ENCODE measurements at places on chromosomes 13 and 19.
A peak's percentile ranks its signal among the peaks of the same experiment; 100 is the strongest.

DNA sequence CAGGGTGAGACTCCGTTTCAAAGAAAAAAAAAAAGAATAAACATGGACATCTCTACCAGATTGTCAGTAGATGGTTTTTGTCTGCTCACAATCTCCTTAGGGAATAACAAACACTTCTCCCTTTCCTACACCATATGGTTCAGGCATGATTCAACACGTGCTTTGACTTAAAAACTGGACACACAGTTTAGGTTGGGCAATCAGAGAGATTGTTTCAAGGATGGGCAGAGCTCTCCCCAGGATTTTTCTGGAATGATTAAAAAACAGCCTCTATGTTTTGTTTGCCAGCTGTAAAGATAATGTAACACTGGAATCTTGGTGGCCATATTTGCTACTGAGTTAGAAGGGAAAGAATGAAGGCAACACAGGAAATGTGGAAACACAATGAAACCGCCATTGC lies 150.1 kb upstream of the TSC22D1 start:
- H3K4me1 ChIP-seq: no peaks in the 10 kb centered on the region
- H3K36me3 ChIP-seq: no peaks in the 10 kb centered on the region

DNA sequence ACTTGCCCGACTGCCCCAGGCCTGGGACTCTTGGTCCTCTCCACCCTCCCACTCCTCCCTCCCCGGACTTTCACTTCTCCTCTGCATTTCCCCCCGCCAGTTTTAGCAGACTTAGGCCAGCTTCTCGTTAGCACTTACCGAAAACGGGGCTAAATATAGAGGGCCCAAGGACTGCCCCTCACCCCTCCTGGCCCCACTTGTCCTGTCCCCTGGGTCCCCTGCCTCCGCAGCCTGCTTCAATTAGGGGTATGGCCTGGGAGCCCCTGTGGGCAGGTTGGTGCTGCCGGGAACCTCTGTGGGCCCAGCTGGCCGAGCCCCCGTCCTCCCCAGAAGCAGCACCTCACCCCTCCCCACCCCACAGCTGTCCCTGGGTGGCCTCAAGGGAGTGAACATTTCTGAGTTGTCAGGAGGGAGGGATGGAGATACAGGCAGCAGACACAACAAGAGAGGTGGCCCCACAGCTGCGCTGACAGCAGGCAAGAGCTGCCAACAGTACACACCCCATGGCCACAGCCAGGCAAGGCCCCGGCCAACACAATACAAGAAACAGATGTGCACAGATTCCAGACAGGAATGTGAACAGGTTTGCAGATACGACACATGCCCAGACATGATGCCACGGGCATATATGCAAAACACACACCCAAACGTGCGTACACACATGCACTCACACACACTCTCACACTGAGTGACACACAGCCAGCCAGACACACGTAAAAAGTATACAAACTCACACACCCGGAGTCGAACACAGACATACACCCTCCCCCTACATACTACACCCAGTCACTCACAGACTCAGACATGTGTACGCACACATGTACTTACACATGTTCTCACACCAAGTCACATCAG lies 2.6 kb downstream of the POU2F2 start:
- DNase-seq: no peak
- no peaks in the 10 kb centered on the region for H3K36me3 ChIP-seq
- no peaks in the 10 kb centered on the region for H3K27me3 ChIP-seq
- H3K27ac ChIP-seq: peak overlapping the region; percentile 77
- peaks cover 37% of the 10 kb centered on the region for H3K4me1 ChIP-seq
- H3K4me3 ChIP-seq: peak overlapping the region; percentile 28

- peaks cover 22% of the 10 kb centered on the region for H3K4me1 ChIP-seq
- H3K36me3 ChIP-seq: peaks cover 24% of the 10 kb centered on the region
- H3K4me3 ChIP-seq: peak overlapping the region; percentile 19
- peak overlapping the region; percentile 64 for H3K27ac ChIP-seq
- DNase-seq: peak; percentile 62
Observed at GRCh38 chr13:99339736-99340397, 32.7 kb upstream of the GPR183 start.

- H3K4me3 ChIP-seq: no peak overlapping the region
- H3K36me3 ChIP-seq: no peaks in the 10 kb centered on the region
- no peaks in the 10 kb centered on the region for H3K27me3 ChIP-seq
- peaks cover 14% of the 10 kb centered on the region for H3K4me1 ChIP-seq
- DNase-seq: no peak
Observed at GRCh38 chr13:49367640-49368422, 76.0 kb downstream of the CAB39L start.

- H3K27me3 ChIP-seq: no peaks in the 10 kb centered on the region
- H3K4me1 ChIP-seq: no peaks in the 10 kb centered on the region
- DNase-seq: no peak
- no peaks in the 10 kb centered on the region for H3K36me3 ChIP-seq
Observed at GRCh38 chr13:105395041-105395440, 1140.4 kb downstream of the EFNB2 start.

GRCh38 chr19:32066056-32066455 lies 279.4 kb upstream of the ZNF507 start:
- DNase-seq: no peak
- H3K27me3 ChIP-seq: no peaks in the 10 kb centered on the region
- no peak overlapping the region for H3K27ac ChIP-seq
- H3K4me3 ChIP-seq: no peak overlapping the region
- H3K4me1 ChIP-seq: no peaks in the 10 kb centered on the region

- DNase-seq: no peak
- peaks cover 7% of the 10 kb centered on the region for H3K36me3 ChIP-seq
- no peaks in the 10 kb centered on the region for H3K27me3 ChIP-seq
- peak overlapping the region; percentile 64 for H3K4me3 ChIP-seq
- peak overlapping the region; percentile 68 for H3K27ac ChIP-seq
Observed at GRCh38 chr19:49579947-49580263, 451 bp downstream of the NOSIP start.

GRCh38 chr19:51271067-51271466 lies 20.2 kb downstream of the SIGLECL1 start:
- no peaks in the 10 kb centered on the region for H3K36me3 ChIP-seq
- H3K27me3 ChIP-seq: no peaks in the 10 kb centered on the region
- DNase-seq: no peak

DNA sequence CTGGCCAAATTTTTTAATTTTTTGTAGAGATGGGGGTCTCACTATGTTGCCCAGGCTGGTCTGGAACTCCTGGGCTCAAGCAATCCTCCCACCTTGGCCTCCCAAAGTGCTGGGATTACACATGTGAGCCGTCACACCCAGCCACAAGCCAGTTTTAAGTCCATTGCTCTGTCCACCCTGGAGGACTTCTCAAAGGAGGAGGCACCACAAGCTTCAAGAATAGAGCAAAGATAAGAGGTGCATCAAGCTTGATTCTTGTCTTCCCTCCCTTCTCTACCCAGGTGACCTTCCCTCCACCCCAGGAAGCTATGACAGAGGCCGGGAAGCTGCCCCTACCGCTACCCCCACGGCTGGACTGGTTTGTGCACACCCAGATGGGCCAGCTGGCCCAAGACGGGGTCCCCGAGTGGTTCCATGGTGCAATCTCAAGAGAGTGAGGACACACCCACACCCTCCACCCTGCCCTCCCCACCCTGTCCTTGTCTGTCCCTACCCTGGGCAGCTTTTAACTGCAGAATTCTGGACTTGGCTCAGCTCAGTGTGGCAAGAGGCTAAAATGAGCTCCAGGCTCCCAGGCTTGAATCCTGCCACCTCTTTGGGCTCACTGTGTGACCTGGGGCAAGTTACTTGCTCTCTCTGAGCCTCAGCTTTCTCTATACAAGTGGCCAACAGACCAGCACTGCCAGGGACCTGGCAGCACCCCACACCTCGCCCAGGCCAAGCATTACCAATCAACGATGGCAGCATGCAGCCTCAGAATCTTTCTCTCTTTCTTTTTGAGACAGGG lies 5.2 kb downstream of the HSH2D start:
- H3K27me3 ChIP-seq: no peaks in the 10 kb centered on the region
- H3K4me3 ChIP-seq: no peak overlapping the region
- peaks cover 40% of the 10 kb centered on the region for H3K36me3 ChIP-seq
- no peak for DNase-seq
- no peak overlapping the region for H3K27ac ChIP-seq

- no peak overlapping the region for H3K27ac ChIP-seq
- no peaks in the 10 kb centered on the region for H3K27me3 ChIP-seq
- peaks cover 32% of the 10 kb centered on the region for H3K36me3 ChIP-seq
Observed at GRCh38 chr13:114283576-114283975, 2.2 kb downstream of the UPF3A start.

- peaks cover 21% of the 10 kb centered on the region for H3K4me1 ChIP-seq
Observed at GRCh38 chr19:2507109-2507508, 31.2 kb downstream of the GADD45B start.

- H3K36me3 ChIP-seq: no peaks in the 10 kb centered on the region
- no peak for DNase-seq
- H3K27ac ChIP-seq: no peak overlapping the region
- H3K4me1 ChIP-seq: no peaks in the 10 kb centered on the region
- H3K27me3 ChIP-seq: no peaks in the 10 kb centered on the region
- no peak overlapping the region for H3K4me3 ChIP-seq
Observed at GRCh38 chr13:71474936-71475335, 392.1 kb downstream of the DACH1 start.

DNA sequence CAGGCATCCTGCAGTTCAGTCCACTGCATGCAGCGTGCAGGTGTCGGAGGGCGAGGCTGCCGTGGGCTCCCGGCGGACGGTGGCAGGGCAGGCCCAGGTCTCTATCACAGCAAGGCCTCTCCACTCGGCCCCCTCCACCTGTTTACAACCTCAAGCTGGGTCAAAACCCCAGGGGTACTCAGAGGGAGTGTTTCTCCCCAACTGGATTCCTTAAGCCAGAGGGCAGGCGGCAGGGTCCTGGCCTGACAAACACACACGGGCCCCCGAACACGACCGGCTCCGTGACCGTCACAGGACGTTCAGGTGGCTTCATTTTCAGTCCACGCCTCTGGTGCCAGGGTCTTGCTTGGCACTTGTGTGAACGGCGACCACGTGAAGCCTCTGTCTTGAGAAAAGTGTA lies 23.5 kb downstream of the RASA3 start:
- no peaks in the 10 kb centered on the region for H3K27me3 ChIP-seq
- H3K36me3 ChIP-seq: peaks cover 49% of the 10 kb centered on the region
- peaks cover 77% of the 10 kb centered on the region for H3K4me1 ChIP-seq
- no peak for DNase-seq
- H3K4me3 ChIP-seq: no peak overlapping the region

DNA sequence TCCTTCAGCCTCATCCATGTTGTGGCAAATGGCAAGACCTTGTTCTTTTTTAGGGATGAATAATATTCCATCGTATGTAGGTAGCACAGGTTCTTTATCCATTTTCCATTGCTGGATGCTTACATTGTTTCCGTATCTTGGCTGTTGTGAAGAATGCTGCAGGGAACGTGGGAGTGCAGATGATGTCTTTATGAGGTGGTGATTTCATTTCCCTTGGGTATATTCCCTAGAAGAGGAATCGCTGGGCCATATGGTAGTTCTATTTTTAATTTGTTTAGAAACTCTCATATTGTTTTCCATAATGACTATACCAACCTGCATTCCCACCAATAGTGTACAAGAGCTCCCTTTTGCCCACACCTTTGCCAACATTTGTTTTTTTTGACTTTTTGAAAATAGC lies 186.3 kb upstream of the TMTC4 start:
- no peak overlapping the region for H3K27ac ChIP-seq
- H3K4me1 ChIP-seq: no peaks in the 10 kb centered on the region
- H3K36me3 ChIP-seq: no peaks in the 10 kb centered on the region
- DNase-seq: no peak
- no peaks in the 10 kb centered on the region for H3K27me3 ChIP-seq
- no peak overlapping the region for H3K4me3 ChIP-seq

DNA sequence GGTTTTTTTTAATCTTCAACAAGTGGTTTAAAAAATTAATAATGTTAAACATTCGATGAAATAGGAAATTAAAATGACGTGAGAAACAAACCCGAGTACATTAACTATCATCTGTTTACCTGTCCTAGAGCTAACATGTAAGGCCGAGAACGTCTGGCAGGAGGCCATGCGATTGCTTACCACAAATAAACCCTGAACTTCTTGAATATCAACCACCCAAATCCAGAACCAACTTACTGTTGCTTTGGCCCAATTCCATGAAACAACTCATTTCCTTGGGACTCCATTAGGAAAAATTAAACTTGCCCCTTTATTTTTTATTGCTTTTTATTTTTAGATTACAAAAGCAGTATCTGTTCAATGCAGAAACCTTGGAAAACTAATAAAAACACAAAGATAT lies 228.9 kb upstream of the IRS2 start:
- DNase-seq: no peak
- H3K4me3 ChIP-seq: no peak overlapping the region
- H3K27ac ChIP-seq: no peak overlapping the region
- H3K4me1 ChIP-seq: no peaks in the 10 kb centered on the region
- H3K27me3 ChIP-seq: no peaks in the 10 kb centered on the region

- no peak overlapping the region for H3K4me3 ChIP-seq
- no peaks in the 10 kb centered on the region for H3K4me1 ChIP-seq
- H3K27me3 ChIP-seq: no peaks in the 10 kb centered on the region
Observed at GRCh38 chr13:109010912-109011311, 381.5 kb downstream of the MYO16 start.

DNA sequence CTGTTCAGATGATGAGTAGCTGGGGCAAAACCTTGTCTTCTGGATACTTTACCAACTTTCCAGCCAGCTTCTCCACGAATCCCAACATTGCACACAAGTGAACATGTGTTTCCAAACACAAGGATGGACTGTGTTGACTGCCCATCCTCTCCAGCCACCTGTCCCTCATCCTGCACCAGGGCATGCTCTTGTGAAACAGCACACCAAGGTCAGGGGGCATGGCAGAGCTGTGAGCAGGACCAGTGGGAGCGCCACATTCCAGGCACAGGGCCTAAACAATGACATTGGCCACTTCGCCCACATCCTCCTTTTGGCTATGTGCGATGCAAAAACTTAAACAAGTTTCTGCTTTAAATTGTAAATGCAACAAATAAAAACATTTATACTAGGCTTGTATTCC lies 105.5 kb downstream of the IRS2 start:
- no peak for DNase-seq
- no peak overlapping the region for H3K27ac ChIP-seq
- no peaks in the 10 kb centered on the region for H3K36me3 ChIP-seq
- no peak overlapping the region for H3K4me3 ChIP-seq

- DNase-seq: no peak
- no peaks in the 10 kb centered on the region for H3K4me1 ChIP-seq
- no peak overlapping the region for H3K4me3 ChIP-seq
- H3K27me3 ChIP-seq: no peaks in the 10 kb centered on the region
Observed at GRCh38 chr19:5038631-5039271, 69.8 kb downstream of the KDM4B start.

GRCh38 chr13:77691871-77692270 lies 5.6 kb upstream of the SLAIN1 start:
- H3K36me3 ChIP-seq: no peaks in the 10 kb centered on the region
- H3K27ac ChIP-seq: no peak overlapping the region
- no peak for DNase-seq
- peaks cover 7% of the 10 kb centered on the region for H3K4me1 ChIP-seq
- no peak overlapping the region for H3K4me3 ChIP-seq

DNA sequence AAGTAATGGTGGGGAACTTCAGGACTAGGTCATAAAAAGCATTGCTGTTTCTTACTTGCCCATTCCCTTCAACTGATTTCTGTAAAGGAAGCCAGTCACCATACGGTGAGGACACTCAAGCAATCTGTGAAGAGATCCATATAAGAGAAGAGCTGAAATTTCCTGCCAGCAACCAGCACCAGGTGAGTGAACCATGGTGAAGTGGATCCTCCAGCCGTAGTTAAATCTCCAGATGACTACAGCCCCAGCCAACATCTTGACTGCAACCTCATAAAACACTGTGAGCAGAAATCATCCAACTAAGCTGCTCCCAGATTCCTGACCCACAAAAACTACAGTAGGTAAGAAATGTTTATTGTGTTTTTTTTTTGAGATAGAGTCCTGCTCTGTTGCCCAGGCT lies 3.8 kb upstream of the SLC6A16 start:
- H3K27me3 ChIP-seq: no peaks in the 10 kb centered on the region
- H3K4me1 ChIP-seq: peaks cover 13% of the 10 kb centered on the region
- H3K27ac ChIP-seq: no peak overlapping the region
- no peak for DNase-seq
- no peak overlapping the region for H3K4me3 ChIP-seq
- no peaks in the 10 kb centered on the region for H3K36me3 ChIP-seq

Data from effector memory CD4-positive, alpha-beta T cell (primary cell).